ENCODE measurements at places on chromosomes 13 and 19.
A peak's percentile ranks its signal among the peaks of the same experiment; 100 is the strongest.

DNA sequence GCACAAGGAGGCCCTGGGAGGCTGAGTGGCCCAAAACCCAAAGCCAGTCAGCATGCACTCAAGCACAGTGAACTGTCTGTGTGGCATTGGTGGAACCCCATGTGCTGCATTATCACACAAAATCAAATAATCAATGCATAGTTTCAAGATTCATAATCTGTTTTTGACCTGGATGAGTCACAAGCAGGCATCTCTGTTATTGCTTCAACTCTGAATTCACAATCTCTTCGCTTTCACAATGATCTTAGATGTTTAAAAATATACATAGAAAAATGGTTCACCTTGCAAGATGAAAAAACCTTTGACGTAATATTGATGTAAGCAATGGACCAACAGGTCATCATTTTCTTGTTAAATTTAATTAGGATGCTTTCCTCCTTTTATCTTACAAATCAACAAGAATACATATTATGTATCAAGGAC lies 455.4 kb downstream of the IRS2 start:
- DNase-seq, result no peak

DNA sequence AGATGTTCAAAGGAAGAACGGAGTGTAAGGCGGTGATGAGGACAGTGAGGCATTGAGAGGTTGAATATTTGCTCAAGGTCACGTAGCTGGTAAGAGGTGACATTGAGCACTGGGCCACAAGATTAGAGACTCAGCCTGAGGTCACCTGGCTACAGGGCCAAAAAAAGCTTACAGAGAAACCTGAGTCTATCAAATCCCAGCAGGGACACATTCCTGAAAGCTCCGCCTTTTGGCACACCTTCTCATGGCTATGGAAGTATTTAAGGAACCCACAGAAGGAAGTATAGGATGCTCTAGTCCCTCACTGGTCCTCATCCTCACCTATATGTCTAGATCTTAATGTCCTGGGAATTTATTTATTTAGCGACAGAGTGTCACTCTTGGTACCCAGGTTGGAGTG lies 17.4 kb downstream of the ZNF586 start:
- no peak for DNase-seq

DNA sequence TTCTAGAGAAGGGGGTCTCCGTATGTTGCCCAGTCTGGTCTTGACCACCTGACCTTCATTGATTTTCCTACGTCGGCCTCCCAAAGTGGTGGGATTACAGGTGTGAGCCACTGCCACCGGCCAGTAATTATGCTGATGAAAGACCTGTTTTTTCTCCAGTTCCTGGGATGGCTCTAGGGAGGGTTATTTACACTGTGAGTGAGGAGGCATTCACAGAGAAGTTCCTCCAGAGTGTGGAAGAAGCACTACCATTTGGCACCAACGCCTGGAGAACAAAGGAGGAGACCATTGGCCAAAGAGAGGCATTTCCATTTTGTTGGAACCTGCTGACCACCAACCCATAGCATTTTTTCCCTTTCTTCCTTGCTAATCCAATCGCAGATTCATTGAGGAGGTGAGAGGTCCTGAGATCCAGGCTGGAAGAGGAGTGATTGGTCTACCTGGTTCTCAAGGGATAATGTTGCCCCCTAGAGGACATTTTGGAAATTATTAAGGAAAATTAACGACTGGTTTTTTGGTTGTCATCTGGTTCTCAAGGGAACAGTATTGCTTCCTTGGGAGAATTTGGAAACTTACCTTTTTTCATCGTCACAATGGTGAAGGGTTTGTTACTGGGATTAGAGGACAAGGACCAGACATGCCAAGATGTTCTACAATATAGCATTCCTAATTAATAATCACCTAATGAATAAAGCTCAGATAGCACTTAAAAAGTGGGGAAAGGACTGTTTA lies 5.5 kb upstream of the SAE1 start:
- peak; percentile 70 for DNase-seq

DNA sequence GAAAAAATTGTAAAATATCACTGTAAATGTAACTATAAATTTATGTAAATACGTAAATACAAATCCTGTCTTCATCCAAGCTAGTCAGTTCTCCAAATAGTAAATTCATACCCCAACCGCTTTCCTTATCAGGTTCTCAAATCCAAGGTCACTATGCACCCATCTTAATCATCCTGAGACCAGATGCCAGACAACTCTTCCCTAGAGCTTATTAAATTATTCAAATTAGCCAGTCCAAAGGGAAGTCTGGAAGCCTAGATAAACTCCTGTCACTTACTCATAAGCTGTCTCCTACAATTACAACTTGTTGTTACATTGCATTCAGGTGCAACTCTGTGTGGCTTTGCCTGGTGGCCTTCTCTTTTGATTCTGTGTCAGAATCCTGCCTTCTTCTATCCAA lies 836.1 kb upstream of the PCDH20 start:
- DNase-seq, result no peak
